ENCODE measurements at places on chromosomes 4 and X.
A peak's percentile ranks its signal among the peaks of the same experiment; 100 is the strongest.

GRCh38 chr4:8674311-8674885 lies 81.8 kb downstream of the CPZ start:
- no peak for DNase-seq

- no peak for DNase-seq
Measured at GRCh38 chr4:154158361-154159155, 333.0 kb downstream of the DCHS2 start.

GRCh38 chr4:25908491-25908901 lies 5.5 kb upstream of the SMIM20 start:
- peak; percentile 48 for DNase-seq

- no peak for DNase-seq
Measured at GRCh38 chr4:143089291-143089690, 95.4 kb upstream of the USP38 start.

DNA sequence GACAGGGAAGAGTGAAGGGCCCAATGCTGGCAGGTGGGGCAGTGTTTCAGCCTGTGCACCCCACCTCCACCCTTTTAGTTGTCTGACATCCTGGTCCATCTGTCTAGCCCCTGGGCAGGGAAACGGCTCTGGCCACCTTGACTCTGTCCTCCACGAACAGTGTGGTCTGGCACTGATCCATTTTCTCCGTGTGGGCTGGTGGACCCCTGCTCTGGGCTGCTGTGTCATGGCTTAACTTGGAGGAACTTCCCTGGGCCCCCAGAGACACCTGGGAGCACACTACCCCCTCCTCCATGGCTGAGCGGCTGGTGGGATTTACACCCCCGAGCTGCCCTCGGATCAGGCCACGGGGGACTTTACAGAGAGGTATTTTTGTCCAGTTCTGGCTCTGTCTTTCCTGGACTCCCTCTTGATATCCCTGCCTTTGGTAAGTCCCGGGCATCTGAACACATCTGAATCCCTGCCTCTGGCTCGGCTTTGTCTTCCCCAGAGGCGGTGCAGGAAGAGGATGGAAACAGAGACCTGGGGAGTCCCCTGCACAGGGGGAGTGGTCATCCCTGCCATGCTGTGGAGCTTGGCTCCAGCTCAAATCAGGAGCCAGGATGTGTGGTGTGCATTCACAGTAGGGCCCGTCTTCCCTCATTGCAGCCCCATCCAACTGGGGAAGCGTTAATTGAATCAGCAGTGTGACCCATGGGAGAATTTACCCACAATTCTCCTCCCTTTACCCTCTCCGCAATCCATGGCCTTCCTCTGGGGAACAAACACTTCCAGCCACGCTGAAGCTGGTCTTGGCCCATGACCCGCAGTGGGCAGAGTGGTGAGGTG lies 6.3 kb upstream of the NKX1-1 start:
- DNase-seq: no peak

- DNase-seq: no peak
Measured at GRCh38 chrX:21398426-21398825, 24.2 kb downstream of the CNKSR2 start.

DNA sequence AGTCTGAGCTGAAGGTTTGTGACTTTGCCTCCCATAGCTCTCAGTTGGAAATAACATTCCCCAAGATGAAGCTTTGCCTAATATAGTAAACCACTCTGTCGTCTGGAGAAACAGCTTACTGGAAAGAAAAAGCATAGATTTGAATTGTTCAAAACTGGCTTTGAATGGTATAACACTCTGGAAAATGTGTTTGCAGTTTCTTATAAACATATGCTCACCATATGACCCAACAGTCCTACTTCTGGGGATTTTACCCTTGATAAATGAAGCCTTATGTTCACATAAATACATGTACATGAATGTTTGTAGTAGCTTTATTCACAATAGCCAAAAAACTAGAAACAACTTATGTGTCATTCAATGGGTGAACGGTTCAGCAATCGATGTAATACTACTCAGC lies 10.2 kb downstream of the VEGFD start:
- no peak for DNase-seq

DNA sequence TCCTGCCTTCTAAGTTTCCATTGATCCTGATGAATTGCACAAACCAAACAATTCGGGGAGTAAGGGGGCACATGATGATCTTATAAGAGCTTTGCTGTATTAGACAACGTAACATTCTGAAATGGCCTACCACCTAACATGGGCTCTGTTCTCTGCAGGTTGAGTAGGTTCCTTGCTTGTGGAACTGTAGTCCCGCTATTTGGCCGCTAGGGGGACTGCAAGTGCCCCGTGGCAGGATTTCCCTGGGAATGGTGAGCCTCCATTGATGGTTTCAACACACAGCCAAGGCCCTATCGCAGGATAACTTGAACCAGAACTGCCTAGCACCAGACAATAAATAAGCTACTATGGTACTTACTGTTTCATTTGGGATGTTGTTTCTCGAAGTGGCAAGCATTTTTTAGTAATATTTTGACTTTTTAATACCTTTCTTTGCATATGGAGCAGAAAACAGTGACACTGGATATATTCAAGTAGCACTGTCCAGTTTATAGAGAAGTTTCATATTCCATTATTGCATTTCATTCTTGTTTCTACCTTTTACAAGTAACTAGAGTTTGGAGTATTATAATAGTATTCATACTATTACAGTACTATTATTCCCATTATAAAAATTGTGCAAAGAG lies 11.9 kb downstream of the AR start:
- peak; percentile 48 for DNase-seq

- DNase-seq: no peak
Measured at GRCh38 chrX:78946178-78946931, 1.2 kb downstream of the P2RY10 start.

GRCh38 chr4:80249144-80249543 lies 17.3 kb upstream of the FGF5 start:
- DNase-seq: no peak

DNA sequence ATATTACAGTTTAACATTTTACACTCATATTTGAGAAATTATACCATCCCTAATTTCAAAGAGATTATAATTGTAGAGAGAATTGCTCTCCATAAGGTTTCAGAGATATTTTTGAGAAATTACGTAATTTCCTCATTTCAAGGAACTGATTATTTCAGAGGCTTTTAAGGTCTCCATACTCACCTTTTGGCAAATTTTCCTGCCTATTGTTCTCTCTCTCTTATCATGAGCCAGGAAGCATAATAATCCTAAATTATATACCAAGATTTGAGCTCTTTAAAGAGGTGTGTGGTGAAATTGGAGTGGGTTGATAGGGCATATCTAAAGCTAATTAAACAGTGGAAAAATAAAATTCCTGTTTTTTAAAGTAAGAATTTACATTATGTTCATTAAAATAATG lies 248.9 kb upstream of the FTHL17 start:
- no peak for DNase-seq

DNA sequence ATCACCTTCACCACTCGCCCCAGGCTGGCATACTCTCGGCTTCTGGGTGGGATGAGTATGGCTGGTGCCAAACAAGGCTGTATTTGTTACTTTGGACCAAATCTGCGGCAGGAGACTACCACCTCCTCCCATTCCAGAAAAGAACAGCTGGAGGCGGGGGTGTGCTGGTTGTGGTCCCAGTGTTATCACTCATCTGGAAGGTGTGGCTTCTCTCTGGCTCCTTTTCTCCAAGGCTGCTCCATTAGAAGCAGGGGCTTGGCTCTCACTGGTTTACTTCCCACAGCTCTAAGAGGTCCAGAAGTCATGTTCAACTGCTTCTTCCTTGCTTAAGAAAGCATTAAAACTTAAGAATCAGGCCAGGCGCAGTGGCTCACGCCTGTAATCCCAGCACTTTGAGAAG lies 2.6 kb upstream of the TRIML2 start:
- DNase-seq: no peak

- DNase-seq: peak; percentile 96
Measured at GRCh38 chr4:602559-602942, 22.8 kb upstream of the PDE6B start.

GRCh38 chr4:53518807-53519206 lies 72.5 kb downstream of the LNX1 start:
- DNase-seq: no peak

- peak; percentile 41 for DNase-seq
Measured at GRCh38 chr4:81214144-81214880, 710 bp downstream of the PRKG2 start.

DNA sequence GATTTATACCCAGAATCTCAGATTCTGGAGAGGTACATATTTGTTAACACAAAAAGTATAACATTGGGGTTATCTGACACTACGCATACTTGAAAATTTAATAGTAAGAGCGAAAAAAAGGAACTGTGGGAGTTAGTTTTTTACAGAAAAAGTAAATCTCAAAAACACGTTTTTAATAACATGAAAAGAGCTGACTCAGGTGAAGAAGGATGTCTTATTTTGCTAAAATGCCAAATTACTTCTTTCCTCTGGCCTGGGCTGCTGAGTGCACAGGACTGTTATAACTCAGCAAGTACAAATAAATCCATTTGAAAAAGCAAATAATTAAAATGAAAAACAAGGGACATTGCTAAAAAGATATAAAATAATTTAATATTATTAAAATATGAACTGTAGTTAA lies 1322.9 kb downstream of the ARAP2 start:
- no peak for DNase-seq

GRCh38 chr4:149574971-149575370 lies 240.7 kb downstream of the IQCM start:
- no peak for DNase-seq

- peak; percentile 85 for DNase-seq
Measured at GRCh38 chr4:153850533-153851280, 61.8 kb upstream of the SFRP2 start.

DNA sequence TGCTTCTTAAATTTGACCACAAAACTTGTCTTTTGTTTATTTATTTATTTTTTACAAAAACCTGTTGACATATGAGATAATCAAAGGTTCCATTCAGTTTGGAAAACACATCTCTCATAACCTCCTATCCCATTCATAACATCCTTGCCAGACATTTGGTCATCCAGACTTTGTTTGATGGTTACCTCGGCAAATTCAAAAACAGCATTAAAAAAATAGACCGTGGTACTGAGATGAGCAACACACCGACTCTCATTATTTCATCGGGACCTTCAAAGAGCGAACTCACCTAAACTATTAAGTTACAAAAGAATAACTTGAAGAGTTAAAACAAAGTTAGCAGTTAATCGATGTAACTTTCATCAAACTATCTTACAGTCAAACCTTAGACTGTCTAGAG lies 85.8 kb upstream of the RPS6KA3 start:
- DNase-seq: no peak

GRCh38 chr4:57254754-57255153 lies 144.6 kb upstream of the IGFBP7 start:
- DNase-seq: no peak

DNA sequence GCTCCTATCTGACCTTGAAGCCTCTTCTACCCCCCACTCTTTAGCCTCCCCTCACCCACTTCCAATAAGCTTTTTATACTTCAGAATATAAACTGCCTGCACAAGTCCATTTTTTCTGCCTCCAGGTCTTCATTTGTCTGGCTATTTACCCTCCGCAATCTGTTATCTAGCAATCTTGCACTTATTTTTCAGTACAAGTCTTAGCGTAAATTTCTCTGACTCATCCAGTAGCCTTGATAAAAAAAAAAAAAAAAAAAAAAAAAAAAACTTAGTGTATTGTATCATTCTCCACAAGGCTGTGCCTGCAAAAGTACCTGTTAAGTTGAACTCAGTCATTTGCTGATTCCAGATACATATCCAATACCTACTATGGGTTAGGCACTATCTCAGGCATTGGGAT lies 219.5 kb upstream of the DKK2 start:
- DNase-seq: no peak

DNA sequence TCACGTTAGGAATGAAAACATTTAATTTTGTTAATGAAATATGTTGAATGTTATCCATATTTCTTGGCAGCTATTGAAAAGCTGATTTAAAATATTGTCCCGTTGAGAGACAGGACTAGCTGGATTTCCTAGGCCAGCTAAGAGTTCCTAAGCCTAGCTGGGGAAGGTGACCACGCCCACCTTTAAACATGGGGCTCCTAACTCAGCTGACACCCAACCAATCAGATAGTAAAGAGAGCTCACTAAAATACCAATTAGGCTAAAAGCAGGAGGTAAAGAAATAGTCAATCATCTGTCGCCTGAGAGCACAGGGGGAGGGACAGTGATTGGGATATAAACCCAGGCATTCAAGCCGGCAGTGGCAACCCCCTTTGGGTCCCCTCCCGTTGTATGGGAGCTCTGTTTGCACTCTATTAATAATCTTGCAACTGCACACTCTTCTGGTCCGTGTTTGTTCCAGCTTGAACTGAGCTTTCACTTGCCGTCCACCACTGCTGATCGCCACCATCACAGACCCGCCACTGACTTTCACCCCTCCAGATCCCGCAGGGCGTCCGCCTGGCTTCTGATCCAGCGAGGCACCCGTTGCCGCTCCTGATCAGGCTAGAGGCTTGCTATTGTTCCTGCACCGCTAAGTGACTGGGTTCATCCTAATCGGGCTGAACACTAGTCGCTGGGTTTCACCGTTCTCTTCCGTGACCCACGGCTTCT lies 308.9 kb downstream of the GLUD2 start:
- no peak for DNase-seq

DNA sequence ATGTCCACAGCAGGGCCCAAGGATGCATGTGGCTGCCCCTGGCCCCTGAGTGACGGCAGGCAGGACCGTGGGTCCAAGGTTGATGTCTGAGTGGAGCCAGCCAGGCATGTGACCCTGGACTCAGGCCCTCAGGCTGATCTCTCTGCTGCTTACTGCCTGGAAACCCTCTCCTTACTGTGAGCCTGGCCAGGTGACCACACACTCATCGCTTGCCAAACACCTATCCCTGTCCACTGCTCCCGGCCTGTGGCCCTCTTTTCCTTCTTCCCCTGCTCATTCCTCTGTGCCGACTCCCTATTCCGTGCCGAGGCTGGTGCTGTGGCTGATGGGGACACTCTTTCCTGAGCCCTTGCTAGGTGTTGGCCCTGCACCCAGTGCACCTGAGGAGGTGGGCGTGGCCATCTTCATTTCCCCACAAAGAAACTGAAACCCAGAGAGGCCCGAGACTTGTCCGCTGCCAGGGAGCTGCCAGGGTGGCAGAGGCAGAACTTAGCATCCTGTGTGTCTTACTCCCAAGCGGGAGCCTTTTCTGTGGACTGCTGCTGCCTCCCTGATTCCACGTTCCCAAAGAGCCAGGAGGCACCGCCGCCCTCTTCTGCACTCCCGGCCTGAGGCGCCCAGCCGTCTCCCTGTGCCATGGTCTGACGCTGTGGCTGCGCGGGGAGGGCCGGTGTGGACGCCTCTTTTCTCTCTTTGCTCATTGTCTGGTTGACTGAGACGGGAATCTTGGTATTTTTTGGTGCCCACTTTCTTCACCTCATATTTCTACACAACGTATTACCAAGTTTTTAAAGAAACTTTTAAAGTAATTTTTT lies 11.2 kb upstream of the RNF4 start:
- no peak for DNase-seq

DNA sequence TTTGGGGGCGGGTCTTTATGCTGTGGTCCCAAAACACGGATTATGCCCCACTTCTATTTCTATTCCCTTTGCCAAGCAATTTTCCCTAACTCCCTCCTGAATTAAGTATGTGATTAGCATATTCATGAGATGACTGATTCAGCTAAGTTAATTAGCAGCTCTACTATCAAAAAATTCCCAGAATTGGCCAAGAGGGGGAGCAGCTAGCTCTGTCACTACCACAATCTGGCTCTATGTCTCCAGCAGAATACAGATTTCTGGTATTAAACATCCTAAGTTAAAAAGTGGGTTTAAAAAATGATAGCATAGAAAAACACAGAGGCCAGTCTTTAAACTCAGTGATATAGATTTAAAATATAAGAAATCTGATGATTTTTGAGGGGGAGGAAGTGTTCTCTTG lies 80.3 kb downstream of the GPC4 start:
- peak; percentile 6 for DNase-seq
